Lung microvascular endothelial cell (primary cell): ENCODE measurements at places on chromosomes 1 and 21. TPM values are rescaled to one million over a fixed set of nuclear protein-coding genes. Genes with fewer than 3 reads are reported as not detected.

Gene AJAP1
- not detected in 2 replicates for total RNA-seq

Gene COL8A2
- 0.44 and 1.6 TPM in 2 replicates for total RNA-seq

Gene CLCA2
- total RNA-seq: not detected in 2 replicates

Gene DDR2
- total RNA-seq: 3.4 and 9.2 TPM in 2 replicates

Gene BCL2L15
- under 0.01 and 0.22 TPM in 2 replicates for total RNA-seq

Gene FTCD
- not detected in 2 replicates for total RNA-seq

Gene SLC37A1
- total RNA-seq: 8.3 and 13.3 TPM in 2 replicates

Gene NIT1
- total RNA-seq: 9.6 and 13.1 TPM in 2 replicates

Gene CNR2
- not detected in 2 replicates for total RNA-seq

Gene TSPAN2
- 0.79 and 0.87 TPM in 2 replicates for total RNA-seq

Gene RGSL1
- total RNA-seq: not detected in 2 replicates

Gene CD34
- total RNA-seq: 14.7 and 25.9 TPM in 2 replicates

Gene CYP4X1
- total RNA-seq: 0.87 and 5.0 TPM in 2 replicates

Gene ARHGEF19
- 3.3 and 4.6 TPM in 2 replicates for total RNA-seq

Gene SOAT1
- 10.7 and 14.5 TPM in 2 replicates for total RNA-seq

Gene RAB42
- total RNA-seq: 3.2 and 3.9 TPM in 2 replicates

Gene RTCA
- 27.0 and 27.5 TPM in 2 replicates for total RNA-seq

Gene LAMC2
- 1.1 and 3.0 TPM in 2 replicates for total RNA-seq

Gene ARTN
- not detected in 2 replicates for total RNA-seq

Gene PCSK9
- under 0.01 TPM in 1 of 2 replicates, not detected in the other for total RNA-seq

Gene KMO
- total RNA-seq: not detected in 2 replicates

Gene ACBD6
- total RNA-seq: 46.2 and 47.9 TPM in 2 replicates

Gene IQGAP3
- total RNA-seq: 3.0 and 7.0 TPM in 2 replicates

Gene OR2T27
- total RNA-seq: not detected in 2 replicates

Gene NBPF9
- total RNA-seq: 8.9 and 10.1 TPM in 2 replicates

Gene KDF1
- not detected in 2 replicates for total RNA-seq

Gene RNF115
- total RNA-seq: 9.5 and 9.8 TPM in 2 replicates

Gene RCSD1
- total RNA-seq: 21.4 and 99.8 TPM in 2 replicates

Gene B3GALT2
- 3.7 and 5.0 TPM in 2 replicates for total RNA-seq

Gene LCE1A
- total RNA-seq: not detected in 2 replicates

Gene GJA9
- total RNA-seq: not detected in 2 replicates

Gene FAM72D
- total RNA-seq: 0.40 and 0.87 TPM in 2 replicates

Gene OR2T33
- total RNA-seq: not detected in 2 replicates

Gene DNAI4
- total RNA-seq: 1.5 and 6.0 TPM in 2 replicates

Gene C21orf91
- 4.4 and 8.9 TPM in 2 replicates for total RNA-seq

Gene C1orf167
- 0.22 and 0.40 TPM in 2 replicates for total RNA-seq

Gene CELA2A
- total RNA-seq: not detected in 2 replicates

Gene CYP4Z1
- 0.20 TPM in 1 of 2 replicates, not detected in the other for total RNA-seq

Gene TMEM82
- total RNA-seq: not detected in 2 replicates

Gene NVL
- 17.2 and 18.7 TPM in 2 replicates for total RNA-seq

Gene KLF18
- not detected in 2 replicates for total RNA-seq

Gene LAD1
- not detected in 2 replicates for total RNA-seq

Gene SUSD4
- total RNA-seq: 0.20 and 0.44 TPM in 2 replicates

Gene TSTD1
- total RNA-seq: 1.7 and 7.1 TPM in 2 replicates

Gene TOMM20
- 74.4 and 78.5 TPM in 2 replicates for total RNA-seq

Gene SYTL1
- 0.22 TPM in 1 of 2 replicates, not detected in the other for total RNA-seq
